ENCODE measurements at places on chromosomes 3 and 15.

DNA sequence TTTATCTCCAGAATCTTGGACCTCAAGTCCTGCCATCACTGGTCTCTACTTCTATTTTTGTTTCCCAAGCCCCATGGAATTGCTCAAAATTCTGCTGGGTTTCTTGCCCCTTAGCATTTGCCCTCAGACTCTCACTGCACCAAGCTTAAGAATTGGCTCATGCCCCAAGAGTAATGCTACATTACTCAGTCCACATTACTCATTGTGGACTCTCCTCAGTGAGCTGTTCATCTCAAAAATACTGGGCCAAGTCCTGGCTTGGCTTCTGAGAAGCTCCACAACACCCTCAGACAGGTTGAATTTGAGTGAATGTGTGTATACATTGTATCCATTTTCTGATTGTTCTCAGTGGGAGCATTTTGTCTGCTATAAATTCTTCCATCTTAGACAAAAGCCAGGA lies 364.4 kb upstream of the ARHGEF26 start:
- no peak for DNase-seq

DNA sequence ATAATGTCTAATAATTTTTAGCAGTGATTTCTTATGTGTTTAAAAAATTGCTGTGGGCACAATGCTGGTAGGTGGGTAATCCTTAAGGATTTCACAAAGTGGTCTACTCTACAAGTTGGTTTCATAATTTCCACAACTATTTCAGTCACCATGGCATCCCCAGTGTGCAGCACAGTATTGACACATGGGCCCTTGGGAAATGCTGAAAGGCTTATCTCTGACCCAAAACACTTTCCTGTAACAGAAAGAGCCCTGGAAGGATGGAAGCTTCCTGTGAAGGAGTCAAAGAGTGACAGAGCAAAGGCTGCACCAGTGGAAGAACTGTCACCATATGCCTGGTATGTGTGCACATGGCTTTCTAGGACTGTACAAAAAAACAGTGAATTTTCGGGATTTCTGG lies 153.7 kb downstream of the ANO10 start:
- no peak for DNase-seq

GRCh38 chr15:68541743-68542142 lies 37.0 kb upstream of the CORO2B start:
- DNase-seq: no peak

- no peak for DNase-seq
These were observed 103.4 kb upstream of the HACD2 start for GRCh38 chr3:123688241-123688747.

- no peak for DNase-seq
These were observed 47.3 kb downstream of the AMOTL2 start for GRCh38 chr3:134326760-134327593.

DNA sequence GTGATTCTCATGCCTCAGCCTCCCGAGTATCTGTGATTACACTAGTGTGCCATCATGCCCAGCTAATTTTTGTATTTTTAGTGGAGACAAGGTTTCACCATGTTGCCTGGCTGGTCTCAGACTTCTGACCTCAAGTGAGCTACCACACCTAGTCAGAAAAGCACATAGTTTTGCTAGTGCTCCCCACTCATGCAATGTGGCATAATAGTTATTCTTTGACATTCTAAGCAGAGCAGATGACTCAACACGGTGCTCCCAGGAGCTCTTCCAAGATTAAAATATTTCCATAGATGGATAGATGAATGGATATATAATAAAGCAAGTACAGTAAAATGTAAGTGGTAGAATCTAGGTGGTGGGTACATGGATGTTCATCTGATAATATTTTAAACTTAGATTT lies 53.1 kb upstream of the GK5 start:
- no peak for DNase-seq

DNA sequence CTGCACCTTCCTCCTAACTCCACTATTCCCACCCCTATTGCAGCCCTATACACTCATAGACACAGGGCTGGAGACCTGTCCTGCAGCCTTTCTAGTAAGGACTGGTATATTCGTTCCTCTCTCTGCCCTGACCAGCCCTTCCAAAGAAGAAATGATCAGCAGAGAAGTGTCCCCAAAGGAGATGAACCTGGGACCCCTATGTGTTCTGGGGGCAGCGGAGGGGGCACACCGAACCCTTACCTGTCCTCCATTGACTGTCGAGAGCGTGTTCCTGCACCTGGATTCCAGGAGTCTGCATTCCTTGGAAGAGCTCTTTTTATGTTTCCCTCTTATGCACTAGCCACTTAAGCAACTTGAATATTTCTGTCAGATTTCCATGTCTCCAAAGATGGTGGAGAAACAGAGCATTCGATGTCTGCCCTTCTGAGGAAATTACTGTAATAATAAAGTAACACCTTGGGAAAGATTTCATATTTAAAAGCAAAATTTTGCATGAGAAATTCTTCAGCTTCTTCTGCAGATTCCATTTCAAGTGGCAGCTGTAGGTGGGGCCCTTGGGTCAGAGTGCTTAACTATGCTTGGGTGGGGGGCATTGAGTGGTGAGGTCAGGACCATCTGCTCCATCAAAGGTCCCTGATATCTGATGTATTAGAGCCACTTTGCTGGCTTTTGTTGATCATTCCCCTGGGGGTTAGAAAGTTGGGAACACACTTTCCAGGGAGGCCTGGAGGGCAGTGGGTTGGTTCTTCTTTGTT lies 6.3 kb downstream of the EPHB1 start:
- no peak for DNase-seq

DNA sequence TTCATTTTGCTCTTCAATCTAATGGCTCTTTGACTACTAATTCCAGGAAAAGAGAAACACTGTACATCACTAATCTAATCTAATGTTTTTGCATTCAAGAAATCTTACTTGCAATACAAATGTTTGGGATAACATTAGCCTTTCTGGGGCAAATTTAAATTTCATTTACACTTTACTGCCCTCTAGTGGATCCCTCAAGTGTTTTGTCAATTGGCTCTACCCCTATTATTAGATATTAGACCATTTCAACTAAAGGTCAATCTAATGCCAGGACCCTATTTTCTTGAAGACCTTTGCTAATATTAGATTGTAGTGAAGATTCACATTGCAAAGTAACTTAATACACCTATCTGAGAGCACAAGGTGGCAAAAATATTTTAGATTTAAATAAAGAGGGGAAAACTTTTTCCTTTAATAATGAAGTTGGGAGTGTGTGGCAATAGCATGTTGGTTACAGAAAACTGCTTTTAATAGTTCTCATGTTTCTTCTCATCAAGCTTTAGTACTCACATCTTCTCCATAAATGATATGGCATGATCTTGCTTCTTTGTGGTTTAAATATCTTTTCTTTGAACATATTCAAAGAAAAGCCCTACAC lies 5.0 kb downstream of the C2CD4A start:
- DNase-seq: no peak

GRCh38 chr15:55999658-56000057 lies 6.2 kb upstream of the NEDD4 start:
- no peak for DNase-seq

- DNase-seq: no peak
These were observed 34.5 kb downstream of the P3H2 start for GRCh38 chr3:190086191-190086590.

DNA sequence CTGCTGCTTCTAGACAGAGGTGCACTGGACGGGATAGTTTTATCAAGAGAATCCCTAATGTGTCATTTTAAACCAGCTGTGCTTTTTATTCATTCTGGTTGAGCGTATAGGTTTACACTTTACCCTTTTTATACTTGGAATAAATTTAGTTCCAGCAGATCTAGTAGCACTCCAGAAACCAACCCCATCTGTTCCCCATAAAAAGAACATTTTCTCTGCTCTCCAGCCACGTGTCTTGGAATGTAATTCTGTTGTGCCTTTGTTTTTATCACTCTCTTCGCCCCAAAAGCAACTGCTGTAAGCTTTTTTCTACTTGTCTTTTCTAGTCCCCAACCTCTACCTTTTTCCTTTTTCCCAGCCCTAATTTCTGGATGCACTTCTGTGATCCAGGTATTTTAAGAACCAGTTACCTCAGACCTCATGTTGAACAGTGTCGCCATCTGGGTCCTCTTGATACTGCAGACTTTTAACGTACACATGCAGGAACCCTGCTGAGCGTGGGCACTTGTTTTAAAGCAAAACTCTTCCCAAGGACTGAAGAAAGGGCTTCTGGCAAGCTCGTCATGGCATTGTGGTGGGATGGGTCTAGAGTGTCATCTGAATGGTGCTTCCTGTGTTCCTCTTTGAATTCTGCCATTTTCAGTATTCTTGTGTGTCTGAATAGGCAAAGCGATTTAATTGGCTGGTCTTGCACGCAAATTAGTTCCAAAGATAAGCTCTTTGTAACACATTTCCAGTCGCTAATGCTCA lies 5.7 kb upstream of the EXOG start:
- DNase-seq: no peak

DNA sequence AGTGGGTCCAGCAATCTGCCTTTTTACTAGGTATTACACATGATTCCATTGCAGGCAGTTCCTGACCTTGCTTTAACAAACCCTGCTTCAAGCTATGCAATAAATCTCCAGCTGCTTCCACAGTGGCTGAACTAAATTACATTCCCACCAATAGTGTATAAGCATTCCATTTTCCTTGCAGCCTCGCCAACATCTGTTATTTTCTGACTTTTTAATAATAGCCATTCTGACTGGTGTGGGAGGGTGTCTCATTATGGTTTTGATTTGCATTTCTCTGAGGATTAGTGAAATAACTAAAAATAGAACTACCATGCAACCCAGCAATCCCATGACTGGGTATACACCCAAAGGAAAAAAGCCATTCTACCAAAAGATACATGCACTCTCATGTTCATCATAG lies 36.4 kb upstream of the DNAJC13 start:
- DNase-seq: no peak

- peak; percentile 72 for DNase-seq
These were observed 26.4 kb upstream of the HERC1 start for GRCh38 chr15:63860155-63860554.

GRCh38 chr3:9422712-9423424 lies 25.5 kb downstream of the SETD5 start:
- no peak for DNase-seq

DNA sequence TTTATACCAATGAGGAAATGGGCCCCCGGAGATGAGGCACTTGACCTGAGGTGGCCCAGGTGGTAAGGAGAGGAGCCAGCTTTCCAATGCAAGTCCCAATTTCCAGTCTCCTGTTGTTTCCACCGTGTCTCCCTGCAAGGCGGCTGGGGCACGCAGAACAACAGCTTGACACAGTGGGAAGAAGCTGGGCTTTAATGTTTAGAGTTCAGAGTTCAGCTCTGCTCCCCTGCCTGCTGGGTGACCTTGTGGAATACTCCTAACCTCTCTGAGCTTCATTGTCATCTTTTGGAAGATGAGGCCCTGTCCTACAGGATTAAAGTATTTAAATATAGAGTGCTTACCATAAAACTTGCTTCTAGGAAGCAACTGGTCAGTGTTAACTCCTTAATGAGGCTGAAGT lies 80.3 kb downstream of the SMAD3 start:
- no peak for DNase-seq

GRCh38 chr3:2516762-2517441 lies 418.2 kb downstream of the CNTN4 start:
- no peak for DNase-seq

GRCh38 chr3:83224101-83224868 lies 1462.8 kb upstream of the GBE1 start:
- no peak for DNase-seq

- no peak for DNase-seq
These were observed 7.5 kb downstream of the EPHB1 start for GRCh38 chr3:134802428-134803050.

GRCh38 chr15:62454567-62455172 lies 289.6 kb upstream of the C2CD4B start:
- DNase-seq: no peak

GRCh38 chr15:75038231-75038630 lies 14.8 kb downstream of the PPCDC start:
- DNase-seq: no peak

DNA sequence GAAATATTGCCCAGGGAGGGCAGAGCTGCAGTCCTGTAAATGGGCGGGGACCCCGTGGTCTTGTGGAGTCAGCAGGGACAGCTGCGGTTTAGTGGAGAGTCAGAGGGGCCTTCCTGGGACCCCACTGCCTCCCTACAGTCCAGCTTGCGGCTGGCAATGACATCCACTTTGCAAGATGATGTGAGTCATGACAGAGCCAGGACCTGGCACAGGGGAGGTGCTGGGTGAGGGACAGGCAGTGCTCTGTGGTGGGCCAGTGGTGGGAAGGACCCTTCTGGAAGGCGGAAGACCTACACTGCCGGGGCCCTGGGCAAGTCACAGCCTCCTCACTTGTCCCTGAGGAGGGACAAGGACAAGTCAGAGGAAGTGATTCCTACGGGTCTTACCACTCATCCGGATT lies 17.8 kb downstream of the APBA2 start:
- no peak for DNase-seq

DNA sequence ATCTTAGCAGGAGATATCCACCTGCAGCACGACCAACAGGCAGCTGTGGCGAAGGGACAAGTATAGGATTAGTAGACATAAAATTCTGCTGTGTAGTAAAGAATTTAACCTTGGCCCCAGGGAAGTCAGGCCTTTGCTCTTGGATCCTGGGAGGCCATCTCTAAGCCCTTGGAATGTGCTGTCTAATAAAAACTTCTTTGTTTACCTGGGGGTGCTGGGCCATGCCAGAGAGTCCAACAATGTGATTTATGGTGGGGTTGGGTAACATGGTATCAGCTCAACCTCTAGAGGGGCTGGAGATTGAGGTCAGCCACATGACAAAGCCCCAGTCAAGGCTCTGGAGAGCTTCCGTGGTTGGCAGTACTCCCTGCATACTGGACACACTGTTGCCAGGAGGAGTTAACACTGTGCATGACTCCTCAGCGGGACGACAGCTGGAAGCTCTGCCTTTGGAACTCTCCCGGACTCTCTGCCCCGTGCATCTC lies 52.4 kb downstream of the HEG1 start:
- no peak for DNase-seq

GRCh38 chr3:67290438-67290837 lies 292.3 kb downstream of the KBTBD8 start:
- no peak for DNase-seq

- DNase-seq: no peak
These were observed 797 bp upstream of the THPO start for GRCh38 chr3:184378651-184379357.

GRCh38 chr3:98038286-98038685 lies 3.2 kb upstream of the GABRR3 start:
- no peak for DNase-seq

DNA sequence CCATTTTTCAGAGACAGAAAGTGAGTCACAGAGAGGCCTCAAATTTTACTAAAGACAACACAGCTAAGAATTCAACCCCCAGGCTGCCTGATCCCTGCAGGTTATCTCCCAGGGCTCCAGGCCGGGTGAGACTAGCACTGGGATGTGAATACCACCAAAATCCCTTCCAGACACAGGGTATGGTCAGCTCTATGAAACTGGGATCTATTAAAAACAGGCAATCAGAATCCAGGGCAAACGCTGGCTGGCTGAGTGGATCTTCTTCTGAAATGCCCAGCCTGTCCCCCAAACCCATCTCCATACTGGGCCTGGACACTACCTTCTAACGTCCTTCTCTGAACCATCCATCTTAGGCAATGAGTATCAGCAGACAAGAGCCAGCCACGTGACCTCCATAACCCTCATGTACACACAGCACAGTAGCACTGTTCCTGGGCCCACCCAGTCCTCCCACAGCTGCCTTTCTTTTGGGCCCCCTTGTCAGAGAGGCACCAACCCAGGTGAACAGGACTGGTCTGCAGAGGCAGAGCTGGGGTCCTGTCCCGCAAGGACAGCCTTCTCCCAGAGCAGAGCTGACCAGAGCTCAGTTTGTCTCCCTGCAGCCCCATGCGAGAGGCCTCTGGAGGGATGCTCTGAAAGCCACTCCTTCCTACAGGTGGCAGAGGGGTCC lies 1.9 kb downstream of the RAB6B start:
- no peak for DNase-seq

GRCh38 chr3:40845447-40845846 lies 320.7 kb downstream of the ZNF621 start:
- no peak for DNase-seq

Data from CD4-positive, alpha-beta T cell treated with Interferon gamma for 1 hour (primary cell).